ENCODE measurements at places on chromosomes 2 and 18.
A peak's percentile ranks its signal among the peaks of the same experiment; 100 is the strongest.

- DNase-seq = no peak
These were observed 11.2 kb upstream of the FN1 start for GRCh38 chr2:215447056-215447455.

DNA sequence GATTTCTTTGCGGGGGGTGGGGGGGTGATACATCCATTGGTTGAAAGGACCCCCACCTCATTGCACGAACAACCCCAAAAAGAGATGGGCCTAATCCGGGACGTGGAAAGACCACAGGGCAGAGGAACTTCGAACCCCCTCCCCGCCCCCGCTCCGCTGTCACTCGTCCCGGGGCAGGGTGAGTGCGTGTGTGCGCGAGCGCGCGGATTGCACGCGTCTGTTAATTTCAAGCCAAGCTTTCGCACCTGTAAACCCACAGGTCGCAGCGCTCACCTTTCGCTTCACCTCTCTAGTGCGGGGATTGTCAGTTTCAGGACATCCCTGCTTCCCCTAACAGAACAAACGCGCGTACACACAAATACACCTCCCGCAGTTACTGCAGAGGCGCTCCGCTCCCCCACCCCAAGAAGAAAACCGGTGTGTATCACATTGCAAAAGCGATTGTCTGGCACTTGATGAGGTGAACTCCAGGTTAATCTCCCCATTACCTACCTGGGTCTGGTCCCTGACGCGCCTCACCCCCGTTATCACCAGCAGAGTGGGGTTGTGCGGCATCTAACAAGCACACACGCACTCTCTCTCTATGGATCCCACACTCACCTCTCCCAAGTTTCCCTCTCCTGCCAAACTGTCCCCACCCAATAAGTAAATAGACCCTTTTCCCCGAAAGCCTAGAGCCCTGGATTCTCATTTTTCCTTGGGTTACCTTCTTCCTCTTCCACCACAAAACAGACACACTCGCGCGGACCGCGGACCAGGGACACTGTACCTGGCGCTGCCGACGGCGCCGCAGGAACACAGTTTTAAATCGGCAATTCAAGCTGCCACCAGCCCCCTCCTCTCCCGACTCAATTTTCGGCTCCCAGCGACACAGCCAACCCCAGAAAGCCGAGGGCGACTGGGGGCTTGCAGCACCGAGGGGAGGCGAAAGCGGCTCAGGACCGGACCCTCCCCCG, 1.0 kb downstream of the CYP26B1 start:
- DNase-seq = no peak

DNA sequence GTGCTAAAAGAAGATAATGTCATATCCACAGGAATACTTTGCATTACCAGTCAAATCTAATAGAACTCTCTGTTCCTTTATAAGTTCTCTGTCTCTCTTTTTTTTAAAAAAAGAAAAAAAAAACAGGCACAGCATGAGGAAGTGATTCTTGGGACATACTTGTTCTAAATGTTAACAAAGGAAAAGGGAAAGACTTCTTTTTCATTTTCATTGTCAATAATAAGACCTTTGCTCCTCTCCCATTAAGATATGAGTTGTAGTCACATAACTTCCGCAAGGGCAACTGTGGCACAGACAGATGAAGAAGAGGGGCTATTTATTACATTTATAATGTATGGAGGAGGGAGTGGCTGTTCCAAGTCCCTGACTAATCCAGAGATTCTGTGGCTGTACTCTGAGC, 4.7 kb downstream of the CD302 start:
- DNase-seq = no peak

GRCh38 chr18:14104906-14105748, 27.1 kb downstream of the ZNF519 start:
- DNase-seq = no peak

DNA sequence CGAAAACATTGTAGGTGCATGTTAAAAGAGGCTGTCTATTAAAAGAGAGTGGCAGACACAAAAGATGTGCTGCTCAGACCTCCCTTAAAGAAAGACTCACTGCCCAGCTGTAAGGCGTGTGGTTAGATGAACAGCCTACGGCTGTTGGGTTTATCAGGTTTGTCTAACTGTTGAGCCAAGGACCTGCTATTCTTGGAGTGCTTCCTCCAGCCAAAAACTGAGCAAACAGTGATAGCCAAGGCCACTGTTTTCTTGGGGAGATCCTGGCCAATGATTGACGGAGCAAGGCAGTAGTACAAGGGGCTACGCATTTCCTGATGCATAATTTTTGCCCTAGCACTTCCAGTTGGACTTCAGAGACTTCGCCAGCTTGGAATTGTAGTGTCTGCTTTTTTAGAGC, 1.4 kb upstream of the RAB3GAP1 start:
- no peak for DNase-seq

DNA sequence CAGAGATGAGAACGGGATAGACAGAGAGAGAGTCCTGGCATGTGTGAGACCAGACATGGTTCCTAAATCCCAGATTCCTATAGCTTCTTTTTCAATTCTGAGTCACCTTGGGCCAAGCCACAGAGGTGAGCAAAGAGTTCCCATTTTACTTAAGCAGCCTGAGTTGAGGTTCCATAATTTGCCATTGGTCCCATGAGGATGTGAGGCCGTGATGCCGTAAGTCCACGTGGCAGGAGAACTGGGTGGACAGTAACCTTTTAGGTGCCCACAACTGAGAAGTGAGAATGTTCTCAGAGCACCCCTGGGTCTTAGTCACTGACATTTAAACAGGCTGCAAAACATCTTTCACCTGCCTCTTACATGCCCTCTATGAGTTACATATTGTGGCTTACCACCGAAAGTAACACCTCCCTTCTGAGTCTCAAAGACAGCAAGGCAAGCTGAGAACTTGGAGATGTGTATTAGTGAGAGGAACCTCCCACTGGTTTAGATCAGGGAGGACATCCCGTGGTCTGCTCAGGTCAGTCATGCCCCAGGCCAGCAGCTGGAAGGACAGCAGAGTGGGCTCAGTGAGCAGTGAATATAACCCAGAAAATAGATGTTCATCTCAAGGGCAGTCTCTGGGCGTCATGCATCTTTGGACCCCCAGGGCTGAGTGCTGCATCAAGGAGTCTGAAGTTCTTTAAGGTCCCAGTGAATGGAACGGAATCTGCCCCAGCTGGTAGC, 127.9 kb upstream of the LGALSL start:
- DNase-seq = peak; percentile 50

DNA sequence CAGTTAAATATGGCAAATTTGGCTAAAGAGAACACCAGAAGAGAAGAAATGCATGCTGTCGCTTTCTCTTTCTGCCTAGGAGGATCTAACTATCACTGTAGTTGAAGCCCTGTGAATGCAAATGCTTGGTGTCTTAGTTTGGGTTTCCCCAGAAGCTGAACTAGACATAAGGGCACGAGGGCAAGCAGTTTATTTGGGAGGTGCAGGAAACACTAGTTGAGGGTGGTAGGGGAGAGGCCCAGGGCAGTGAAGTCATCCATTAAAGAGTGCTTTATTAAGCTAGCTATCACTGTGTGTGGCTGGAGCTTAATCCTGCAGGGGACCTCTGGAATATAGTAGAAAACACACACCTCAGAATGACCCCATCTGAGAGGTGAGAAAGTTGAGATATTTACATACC, 639.8 kb upstream of the ZEB2 start:
- no peak for DNase-seq

GRCh38 chr18:55161916-55162315, 202.7 kb upstream of the CCDC68 start:
- no peak for DNase-seq

All from activated T-cell treated with anti-CD3 and anti-CD28 coated beads, Interleukin-2, amount 50 U/mL, for 1 hour (primary cell).